Neuronal stem cell (in vitro differentiated cells): ENCODE measurements at places on chromosomes 6 and 20.

GRCh38 chr20:32685541-32686529 is 12.1 kb upstream of the C20orf203 start:
- no peak for DNase-seq

GRCh38 chr20:39946931-39947330 is 742.1 kb downstream of the MAFB start:
- DNase-seq: no peak

- DNase-seq: no peak
These were observed 34.5 kb upstream of the MPC1 start for GRCh38 chr6:166417285-166417691.

- no peak for DNase-seq
These were observed 50.3 kb downstream of the ANKRD6 start for GRCh38 chr6:89483111-89483720.

- no peak for DNase-seq
These were observed 37.7 kb downstream of the FRK start for GRCh38 chr6:116022841-116023445.

DNA sequence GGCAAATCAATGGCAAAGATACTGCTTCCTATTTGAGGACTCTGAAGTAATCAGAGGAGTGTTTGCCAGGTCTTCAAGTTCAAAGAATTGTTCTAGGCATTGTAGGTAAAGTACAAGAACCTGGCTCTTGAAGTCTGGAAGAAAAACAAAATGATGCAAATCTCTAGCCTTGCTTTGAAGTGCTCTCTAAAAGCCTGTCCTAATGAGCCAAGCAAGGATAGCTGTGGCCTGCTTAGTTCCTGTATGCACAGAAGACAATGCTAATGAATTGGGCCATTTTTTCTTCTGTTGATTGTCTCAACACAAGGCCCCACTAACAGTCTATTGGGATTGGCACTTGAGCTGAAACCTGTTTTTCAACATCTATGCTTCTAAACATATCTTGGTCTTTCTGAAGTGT is 165.0 kb upstream of the POU3F2 start:
- DNase-seq: no peak

DNA sequence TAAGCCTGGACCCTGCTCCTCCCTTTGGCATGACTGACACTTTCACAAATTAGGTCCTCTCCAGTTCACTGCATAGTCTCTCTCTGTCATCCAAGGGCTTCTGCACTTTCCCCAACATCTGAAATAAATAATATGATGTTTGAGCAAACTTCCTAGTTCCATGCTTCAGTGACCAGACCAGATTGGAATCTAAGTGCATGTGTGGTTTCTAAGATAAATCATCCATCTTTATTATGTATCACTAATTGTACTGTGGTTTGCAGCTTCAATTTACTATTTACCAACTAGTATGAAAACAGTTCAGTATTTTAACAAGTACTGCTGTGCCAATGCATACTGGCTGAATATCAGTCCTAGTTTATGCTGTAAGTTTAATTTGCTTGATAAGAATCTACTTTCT is 18.7 kb downstream of the SESN1 start:
- DNase-seq: no peak

- DNase-seq: no peak
These were observed 291.8 kb downstream of the EYA4 start for GRCh38 chr6:133532908-133533307.

DNA sequence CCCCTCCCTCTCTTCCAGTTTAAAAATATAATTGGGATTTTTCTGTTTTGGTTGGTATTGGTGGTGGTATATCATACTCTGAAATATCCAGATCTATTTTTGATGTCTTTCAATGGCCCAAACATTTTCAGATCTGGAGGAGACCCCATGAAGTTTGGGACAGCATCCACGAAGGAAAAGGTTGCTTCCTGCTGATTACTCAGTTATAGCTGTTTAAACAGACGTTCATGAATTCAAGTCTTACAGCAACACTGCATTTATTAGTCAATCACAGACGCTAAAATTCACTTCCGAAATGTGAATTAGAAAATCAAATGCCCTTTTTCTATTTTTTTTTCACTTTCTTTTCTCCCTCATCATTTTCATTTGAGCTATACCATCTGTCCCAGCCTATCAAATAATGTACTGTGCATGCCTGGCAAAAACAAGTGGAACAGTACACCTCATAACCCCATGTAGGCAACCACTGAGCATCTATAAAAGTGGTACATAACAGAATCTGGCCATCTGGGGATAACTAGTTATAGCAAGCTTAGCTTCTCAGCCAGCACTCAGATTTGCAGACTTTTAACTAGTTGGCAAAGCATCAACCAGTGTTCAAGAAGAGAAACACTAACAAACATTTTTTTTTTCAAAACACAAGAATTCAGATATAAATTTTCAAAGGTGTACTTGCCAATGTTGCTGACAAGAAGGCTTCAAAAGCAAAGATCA is 124.5 kb downstream of the HIVEP2 start:
- DNase-seq: no peak

- no peak for DNase-seq
These were observed 608.2 kb downstream of the PRKN start for GRCh38 chr6:162119341-162119740.

- DNase-seq: peak; percentile 12
These were observed 924 bp downstream of the FAM162B start for GRCh38 chr6:116764629-116764960.
